Effector memory CD8-positive, alpha-beta T cell (primary cell): ENCODE measurements at places on chromosomes 6 and 20.
A peak's percentile ranks its signal among the peaks of the same experiment; 100 is the strongest.

- H3K4me3 ChIP-seq, result no peak overlapping the region
- no peaks in the 10 kb centered on the region for H3K27me3 ChIP-seq
- H3K4me1 ChIP-seq, result no peaks in the 10 kb centered on the region
- H3K27ac ChIP-seq, result no peak overlapping the region
- H3K36me3 ChIP-seq, result no peaks in the 10 kb centered on the region
- no peak for DNase-seq
Observed at GRCh38 chr20:45339799-45340198, 8.4 kb downstream of the SDC4 start.

DNA sequence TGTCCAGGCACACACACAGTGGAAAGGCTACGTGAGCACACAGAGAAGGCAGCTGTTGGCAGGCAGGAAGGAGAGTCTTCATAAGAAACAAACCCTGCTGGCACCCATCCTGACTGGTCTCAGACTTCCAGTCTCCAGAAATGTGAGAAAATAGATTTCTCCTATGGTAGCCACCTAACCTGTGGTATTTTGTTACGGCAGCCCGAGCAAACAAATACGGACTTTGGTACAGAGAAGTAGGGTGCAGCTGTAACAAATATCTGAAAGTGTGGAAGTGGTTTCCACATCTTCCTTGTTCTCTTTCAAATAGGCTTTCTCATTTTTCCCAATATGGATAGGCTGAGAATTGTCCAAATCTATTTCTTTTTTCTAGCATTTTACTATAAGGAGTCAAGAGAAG is 94.6 kb downstream of the ADGB start:
- no peak overlapping the region for H3K27ac ChIP-seq
- DNase-seq, result no peak
- H3K4me3 ChIP-seq, result no peak overlapping the region
- no peaks in the 10 kb centered on the region for H3K27me3 ChIP-seq

DNA sequence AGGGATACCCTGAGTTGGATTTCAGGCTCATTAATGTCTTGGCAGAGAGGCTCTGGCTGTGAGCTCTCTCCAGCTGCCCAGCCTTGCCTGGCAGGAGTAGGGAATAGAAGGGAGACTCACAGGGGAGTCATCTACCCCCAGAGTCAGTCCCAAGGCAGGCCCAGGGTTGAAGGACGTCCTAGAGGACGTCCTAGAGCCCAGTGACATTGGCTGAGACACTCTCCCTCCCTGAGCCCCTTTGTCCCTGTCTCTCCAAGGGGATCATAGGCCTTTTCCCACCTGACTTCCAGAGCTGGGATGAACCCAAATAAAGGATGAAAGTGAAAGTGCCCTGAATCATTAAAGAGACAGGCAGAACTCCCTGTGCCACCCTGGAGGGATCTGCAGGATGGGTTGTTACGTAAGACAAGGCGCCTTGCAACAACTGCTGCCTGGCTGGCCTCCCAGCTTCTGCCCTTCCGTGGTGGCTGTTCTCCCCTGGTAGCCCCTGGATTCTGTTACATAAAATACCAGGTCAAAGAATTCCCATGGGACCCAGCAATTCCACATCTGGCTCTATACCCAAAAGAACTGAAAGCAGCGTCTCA is 53.6 kb upstream of the SIRPA start:
- H3K4me1 ChIP-seq, result no peaks in the 10 kb centered on the region
- no peak for DNase-seq
- H3K36me3 ChIP-seq, result no peaks in the 10 kb centered on the region
- no peak overlapping the region for H3K4me3 ChIP-seq
- peaks cover 72% of the 10 kb centered on the region for H3K27me3 ChIP-seq
- no peak overlapping the region for H3K27ac ChIP-seq

GRCh38 chr6:17193106-17193775 is 87.9 kb upstream of the RBM24 start:
- H3K27me3 ChIP-seq, result peaks cover 12% of the 10 kb centered on the region
- no peak overlapping the region for H3K4me3 ChIP-seq
- H3K27ac ChIP-seq, result no peak overlapping the region
- H3K36me3 ChIP-seq, result no peaks in the 10 kb centered on the region

DNA sequence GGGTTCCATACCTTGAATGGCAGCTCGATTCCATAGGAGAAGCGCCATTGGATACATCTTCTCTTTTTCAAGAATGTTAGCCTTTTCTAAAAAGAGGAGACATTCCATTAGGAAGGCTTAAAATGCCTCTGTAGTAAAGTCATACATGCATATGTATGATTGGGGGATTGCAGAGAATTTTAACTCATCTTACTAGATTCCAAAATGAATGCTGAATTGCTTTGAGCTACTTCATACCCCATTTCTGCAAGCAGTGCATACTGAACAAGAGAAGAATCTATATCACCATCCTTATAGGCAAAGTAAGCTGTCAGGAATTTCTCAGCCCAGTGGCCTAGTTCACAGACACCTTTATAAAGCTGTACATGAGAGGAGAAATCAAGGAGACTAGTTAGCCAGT is 80.3 kb downstream of the NDUFAF5 start:
- H3K4me3 ChIP-seq, result no peak overlapping the region
- no peak overlapping the region for H3K27ac ChIP-seq
- DNase-seq, result no peak
- peaks cover 14% of the 10 kb centered on the region for H3K27me3 ChIP-seq

GRCh38 chr6:139030228-139030963 is 1.9 kb downstream of the ABRACL start:
- H3K4me3 ChIP-seq, result no peak overlapping the region
- H3K36me3 ChIP-seq, result peaks cover 27% of the 10 kb centered on the region
- DNase-seq, result peak; percentile 11
- H3K27me3 ChIP-seq, result no peaks in the 10 kb centered on the region

- no peaks in the 10 kb centered on the region for H3K36me3 ChIP-seq
- no peaks in the 10 kb centered on the region for H3K4me1 ChIP-seq
- no peak for DNase-seq
- no peak overlapping the region for H3K27ac ChIP-seq
- peaks cover 63% of the 10 kb centered on the region for H3K27me3 ChIP-seq
Observed at GRCh38 chr20:53033176-53033575, 61.0 kb downstream of the TSHZ2 start.

- no peak overlapping the region for H3K4me3 ChIP-seq
- no peak overlapping the region for H3K27ac ChIP-seq
- no peak for DNase-seq
- H3K4me1 ChIP-seq, result no peaks in the 10 kb centered on the region
- H3K36me3 ChIP-seq, result peaks cover 4% of the 10 kb centered on the region
Observed at GRCh38 chr6:34475238-34475682, 9.4 kb downstream of the PACSIN1 start.

- no peak overlapping the region for H3K27ac ChIP-seq
- H3K4me1 ChIP-seq, result no peaks in the 10 kb centered on the region
- H3K36me3 ChIP-seq, result no peaks in the 10 kb centered on the region
Observed at GRCh38 chr6:4973982-4974745, 29.7 kb downstream of the RPP40 start.

- peaks cover 85% of the 10 kb centered on the region for H3K27me3 ChIP-seq
- no peak overlapping the region for H3K27ac ChIP-seq
- DNase-seq, result no peak
- no peaks in the 10 kb centered on the region for H3K36me3 ChIP-seq
- no peaks in the 10 kb centered on the region for H3K4me1 ChIP-seq
Observed at GRCh38 chr6:7522873-7523272, 18.6 kb upstream of the DSP start.

DNA sequence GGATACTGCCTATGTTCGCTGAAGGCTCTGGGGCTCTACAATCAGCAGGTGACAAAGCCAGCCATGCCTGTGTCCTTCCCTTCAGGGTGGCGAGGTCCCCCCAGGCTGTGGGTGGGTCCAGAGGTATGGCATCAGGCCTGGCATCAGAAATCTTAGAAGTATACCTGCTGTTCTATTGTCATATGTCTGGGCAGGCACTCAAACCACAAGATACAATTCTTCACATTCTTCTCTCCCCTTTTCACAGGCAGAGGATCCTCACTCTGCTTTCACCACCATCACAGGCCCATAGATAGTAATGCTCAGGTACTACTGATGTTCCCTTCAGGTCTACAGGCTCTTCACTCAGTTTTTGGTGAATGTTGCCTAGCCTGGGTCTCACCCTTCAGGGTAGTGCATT is 1180.0 kb upstream of the CITED2 start:
- H3K27me3 ChIP-seq, result no peaks in the 10 kb centered on the region
- H3K27ac ChIP-seq, result no peak overlapping the region
- H3K4me1 ChIP-seq, result no peaks in the 10 kb centered on the region
- DNase-seq, result no peak

- no peaks in the 10 kb centered on the region for H3K4me1 ChIP-seq
- no peaks in the 10 kb centered on the region for H3K27me3 ChIP-seq
- DNase-seq, result no peak
- no peak overlapping the region for H3K4me3 ChIP-seq
- no peaks in the 10 kb centered on the region for H3K36me3 ChIP-seq
Observed at GRCh38 chr6:140436023-140436811, 1061.8 kb upstream of the CITED2 start.

GRCh38 chr6:16311763-16312162 is 73.4 kb downstream of the GMPR start:
- H3K36me3 ChIP-seq, result peaks cover 8% of the 10 kb centered on the region
- H3K27ac ChIP-seq, result no peak overlapping the region
- H3K4me3 ChIP-seq, result no peak overlapping the region
- DNase-seq, result no peak
- H3K4me1 ChIP-seq, result peaks cover 12% of the 10 kb centered on the region

DNA sequence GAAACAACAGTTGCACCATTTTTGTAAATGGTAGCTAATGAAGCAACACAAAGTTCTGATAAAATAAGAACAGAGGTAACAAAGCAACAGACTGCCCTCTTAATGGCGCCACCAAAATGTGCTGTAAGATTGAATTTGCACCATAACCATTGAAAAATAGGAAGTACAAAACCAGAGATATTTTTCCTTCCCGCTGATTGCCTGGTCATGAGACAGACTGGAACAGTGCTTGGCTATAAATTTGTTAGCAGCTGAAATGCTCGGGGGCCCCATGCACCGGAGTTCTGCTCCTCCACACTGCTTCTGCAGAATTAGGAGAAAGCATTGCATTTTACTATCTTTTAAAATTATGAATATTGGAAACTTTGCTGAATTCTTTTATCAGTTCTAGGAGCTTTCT is 164.4 kb upstream of the QKI start:
- H3K4me1 ChIP-seq, result no peaks in the 10 kb centered on the region
- DNase-seq, result no peak
- H3K27ac ChIP-seq, result no peak overlapping the region
- H3K4me3 ChIP-seq, result no peak overlapping the region

GRCh38 chr6:1001655-1002349 is 308.9 kb upstream of the EXOC2 start:
- DNase-seq, result no peak
- no peak overlapping the region for H3K27ac ChIP-seq
- no peaks in the 10 kb centered on the region for H3K4me1 ChIP-seq
- no peak overlapping the region for H3K4me3 ChIP-seq

DNA sequence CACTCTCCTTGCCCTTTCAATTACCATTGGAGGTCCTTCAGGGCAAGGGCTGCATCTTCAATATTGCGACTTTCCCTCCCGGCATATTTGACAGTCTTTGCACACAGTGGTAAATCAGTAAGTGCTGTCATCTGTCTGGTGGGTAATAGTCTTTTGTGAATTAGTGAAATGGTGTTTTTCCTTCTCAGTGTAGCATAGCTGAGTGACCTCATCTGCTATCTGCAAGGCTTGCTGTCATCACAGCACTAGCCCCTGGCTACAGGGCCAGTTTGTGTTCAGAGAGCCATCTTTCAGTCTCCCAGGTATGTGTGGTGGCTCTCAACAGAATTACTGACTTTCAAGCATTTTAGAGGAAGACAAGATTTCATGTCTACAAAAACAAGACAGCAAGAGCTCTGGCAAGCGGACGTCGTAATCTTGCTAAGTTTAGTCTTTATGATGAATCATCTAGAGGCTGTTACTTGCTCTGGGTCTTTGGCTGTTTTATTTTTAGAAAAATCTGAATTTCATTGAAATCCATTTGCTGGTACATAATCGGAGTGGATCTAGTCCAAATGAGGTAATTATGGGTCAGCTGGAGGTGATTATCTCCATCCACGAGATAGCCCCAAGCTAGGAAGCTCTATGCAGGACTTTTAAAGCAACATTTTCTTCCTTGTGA is 528.9 kb downstream of the EPM2A start:
- no peak overlapping the region for H3K27ac ChIP-seq
- H3K4me3 ChIP-seq, result no peak overlapping the region
- DNase-seq, result no peak
- no peaks in the 10 kb centered on the region for H3K36me3 ChIP-seq
- H3K27me3 ChIP-seq, result peaks cover 43% of the 10 kb centered on the region

DNA sequence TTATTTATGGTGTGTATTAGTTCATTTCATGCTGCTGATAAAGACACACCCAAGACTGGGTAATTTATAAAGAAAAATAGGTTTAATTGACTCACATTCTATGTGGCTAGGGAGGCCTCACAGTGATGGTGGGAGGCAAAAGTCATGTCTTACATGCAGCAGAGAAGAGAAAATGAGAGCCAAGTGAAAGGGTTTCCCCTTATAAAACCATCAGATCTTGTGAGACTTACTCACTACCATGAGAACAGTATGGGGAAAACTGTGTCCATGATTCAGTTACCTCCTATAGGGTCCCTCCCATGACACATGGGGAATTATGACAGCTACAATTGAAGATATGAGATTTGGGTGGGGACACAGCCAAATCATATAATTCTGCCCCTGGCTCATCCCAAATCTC is 150.0 kb upstream of the AHI1 start:
- H3K4me3 ChIP-seq, result no peak overlapping the region
- H3K27ac ChIP-seq, result no peak overlapping the region
- H3K27me3 ChIP-seq, result no peaks in the 10 kb centered on the region
- no peak for DNase-seq
- H3K4me1 ChIP-seq, result peaks cover 4% of the 10 kb centered on the region
- H3K36me3 ChIP-seq, result peaks cover 3% of the 10 kb centered on the region

- H3K4me1 ChIP-seq, result peaks cover 7% of the 10 kb centered on the region
- no peak for DNase-seq
- H3K36me3 ChIP-seq, result peaks cover 3% of the 10 kb centered on the region
Observed at GRCh38 chr20:57267158-57267821, 849 bp upstream of the BMP7 start.

- peak overlapping the region; percentile 2 for H3K27ac ChIP-seq
- peaks cover 23% of the 10 kb centered on the region for H3K36me3 ChIP-seq
- peak overlapping the region; percentile 0 for H3K4me3 ChIP-seq
- peaks cover 60% of the 10 kb centered on the region for H3K4me1 ChIP-seq
- no peak for DNase-seq
- no peaks in the 10 kb centered on the region for H3K27me3 ChIP-seq
Observed at GRCh38 chr6:87171938-87172633, 16.7 kb downstream of the ZNF292 start.

DNA sequence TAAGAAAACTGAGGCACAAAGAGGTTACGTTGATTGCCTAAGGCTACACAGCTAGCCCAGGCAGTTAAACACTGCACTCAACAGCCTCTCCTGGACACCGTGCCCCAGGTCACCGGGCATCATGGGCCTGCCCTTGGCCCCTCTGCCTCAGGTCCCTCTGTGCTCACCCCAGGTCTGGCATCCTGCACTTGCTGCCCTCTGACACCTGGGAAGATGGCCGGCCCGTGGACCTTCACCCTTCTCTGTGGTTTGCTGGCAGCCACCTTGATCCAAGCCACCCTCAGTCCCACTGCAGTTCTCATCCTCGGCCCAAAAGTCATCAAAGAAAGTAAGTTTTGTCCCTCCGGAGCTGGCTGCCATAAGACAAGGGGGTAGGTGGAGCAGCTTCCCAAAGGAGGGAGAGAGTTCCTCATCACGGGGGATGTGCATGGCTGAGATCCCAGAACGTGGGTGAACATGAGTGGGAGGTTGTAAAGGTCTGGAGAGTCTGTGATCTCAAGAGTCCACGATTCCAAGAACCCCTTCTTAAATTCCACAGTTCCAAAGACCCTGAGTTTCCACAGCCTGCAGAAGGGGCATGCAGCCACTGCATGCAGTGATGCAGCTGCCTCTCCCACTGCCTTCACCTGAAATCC is 3.0 kb downstream of the BPIFB1 start:
- H3K27me3 ChIP-seq, result peaks cover 44% of the 10 kb centered on the region
- no peak overlapping the region for H3K27ac ChIP-seq
- DNase-seq, result no peak
- H3K36me3 ChIP-seq, result no peaks in the 10 kb centered on the region
